Cerebellum (tissue), 4 donors: ENCODE measurements at places on chromosomes 6 and 20. TPM values are rescaled to one million over a fixed set of nuclear protein-coding genes. Genes with fewer than 3 reads are reported as not detected.

The MCM9 gene
- 14.2 TPM for total RNA-seq

The C6orf52 gene
- 1.5 TPM for total RNA-seq

The TP53TG5 gene
- not detected for total RNA-seq

The FABP7 gene
- 266 TPM for total RNA-seq

The CCN6 gene
- not detected for total RNA-seq

The EIF6 gene
- total RNA-seq = 39.0 TPM

The HNF4A gene
- 0.09 TPM for total RNA-seq

The DDX43 gene
- 0.54 TPM for total RNA-seq

The LY86 gene
- total RNA-seq = 2.6 TPM

The SEC63 gene
- 46.6 TPM for total RNA-seq

The KIF6 gene
- 2.6 TPM for total RNA-seq

The CD93 gene
- total RNA-seq = 15.9 TPM

The SLC17A2 gene
- total RNA-seq = not detected

The SMPDL3A gene
- 11.3 TPM for total RNA-seq
